ENCODE measurements at places on chromosomes 1 and 21. TPM values are rescaled to one million over a fixed set of nuclear protein-coding genes. Genes with fewer than 3 reads are reported as not detected.

DNA sequence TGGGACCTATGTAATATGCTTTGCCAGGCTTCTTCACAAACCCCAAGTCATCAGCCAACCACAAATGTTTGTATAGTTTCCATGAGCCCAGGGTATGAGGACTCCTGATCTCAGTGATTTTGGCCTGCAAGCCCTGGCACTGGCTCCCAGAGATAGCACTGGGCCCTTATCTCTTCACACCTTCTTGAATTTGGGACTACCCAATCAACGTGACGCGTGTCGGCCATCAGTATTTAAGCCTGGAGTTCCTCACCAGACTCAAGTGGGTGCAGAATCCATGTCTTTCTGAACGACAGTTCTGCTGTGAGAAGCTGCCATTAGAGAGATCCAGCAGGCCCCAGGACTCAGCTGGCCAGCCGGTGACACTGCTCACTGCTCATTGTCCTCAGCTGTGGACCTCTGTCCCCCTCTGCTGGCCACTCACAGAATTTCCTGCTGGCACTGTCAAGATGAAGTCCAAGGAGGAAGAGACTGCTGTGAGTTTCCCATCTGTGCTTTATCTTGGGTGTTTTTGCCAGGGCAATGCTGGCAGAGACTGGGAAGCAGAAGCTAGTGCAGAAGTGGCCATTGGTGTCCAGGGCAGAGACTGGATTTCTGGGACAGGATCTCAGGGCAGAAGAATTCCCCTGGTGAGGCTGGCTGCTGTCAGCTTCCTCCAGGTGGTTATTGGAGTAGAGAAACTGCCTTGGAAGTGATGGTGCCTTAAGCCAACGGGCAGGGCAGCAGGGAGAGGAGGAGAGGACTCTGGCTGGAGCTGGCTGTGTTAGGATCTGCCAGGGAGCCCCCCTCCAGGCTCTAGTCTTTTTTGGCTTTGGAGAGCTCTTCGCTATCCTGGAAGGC is 28.4 kb downstream of the TMCC2 start:
- no peak overlapping the region for H3K4me3 ChIP-seq
- no peak overlapping the region for H3K27ac ChIP-seq
- DNase-seq = peak; percentile 88
- peaks cover 2% of the 10 kb centered on the region for H3K27me3 ChIP-seq

DNA sequence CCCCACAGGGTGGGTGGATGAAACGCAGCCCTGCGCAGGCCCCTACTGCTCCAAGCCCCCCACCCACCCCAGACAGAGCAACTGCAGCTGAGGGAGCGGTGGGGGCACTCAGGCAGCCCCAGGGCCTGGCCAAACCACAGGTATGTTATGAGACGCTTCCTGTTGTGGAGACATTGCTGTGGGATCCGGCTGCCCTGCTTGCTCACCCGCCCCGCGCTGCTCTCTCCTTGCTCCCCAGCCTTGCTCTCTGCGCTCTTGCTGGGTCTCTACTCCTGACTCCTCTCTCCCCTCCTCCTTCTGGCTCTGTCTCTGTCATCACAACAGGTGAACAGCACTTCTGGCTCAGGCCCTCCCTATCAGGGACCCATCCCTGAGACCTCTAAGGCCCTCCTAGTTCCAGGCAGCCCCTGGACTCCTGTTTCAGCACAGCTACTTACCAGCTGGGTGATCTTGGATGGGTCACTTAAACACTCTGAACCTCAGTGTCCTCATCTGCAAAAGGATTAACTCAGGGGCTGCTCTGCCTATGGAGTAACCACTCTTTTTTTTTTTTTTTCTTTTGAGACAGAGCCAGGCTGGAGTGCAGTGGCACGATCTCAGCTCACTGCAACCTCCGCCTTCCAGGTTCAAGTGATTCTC is 15.9 kb downstream of the COL8A2 start:
- no peaks in the 10 kb centered on the region for H3K27me3 ChIP-seq
- peaks cover 47% of the 10 kb centered on the region for H3K4me1 ChIP-seq
- H3K27ac ChIP-seq = peak overlapping the region; percentile 84
- no peaks in the 10 kb centered on the region for H3K36me3 ChIP-seq
- peak; percentile 80 for DNase-seq

- H3K4me1 ChIP-seq = peaks cover 44% of the 10 kb centered on the region
- peaks cover 44% of the 10 kb centered on the region for H3K36me3 ChIP-seq
- H3K4me3 ChIP-seq = peak overlapping the region; percentile 93
- H3K27me3 ChIP-seq = no peaks in the 10 kb centered on the region
- no peak for DNase-seq
Measured at GRCh38 chr1:153991151-153991630, 629 bp downstream of the RPS27 start.

GRCh38 chr1:248618878-248619277 is 16.0 kb downstream of the OR2T11 start:
- no peak overlapping the region for H3K4me3 ChIP-seq
- peaks cover 3% of the 10 kb centered on the region for H3K27me3 ChIP-seq
- no peaks in the 10 kb centered on the region for H3K36me3 ChIP-seq
- no peaks in the 10 kb centered on the region for H3K4me1 ChIP-seq
- no peak overlapping the region for H3K27ac ChIP-seq

The TIE1 gene
- 1.3 TPM for total RNA-seq

- peak; percentile 84 for DNase-seq
- peaks cover 22% of the 10 kb centered on the region for H3K4me1 ChIP-seq
- H3K27me3 ChIP-seq = no peaks in the 10 kb centered on the region
- no peak overlapping the region for H3K27ac ChIP-seq
- H3K4me3 ChIP-seq = no peak overlapping the region
- peaks cover 10% of the 10 kb centered on the region for H3K36me3 ChIP-seq
Measured at GRCh38 chr1:92961896-92962752, 862 bp upstream of the DIPK1A start.

The KRTAP12-2 gene
- not detected for total RNA-seq

GRCh38 chr1:151352021-151352718 is 5.1 kb upstream of the RFX5 start:
- H3K4me1 ChIP-seq = peaks cover 10% of the 10 kb centered on the region
- peaks cover 3% of the 10 kb centered on the region for H3K27me3 ChIP-seq
- peaks cover 4% of the 10 kb centered on the region for H3K36me3 ChIP-seq
- no peak overlapping the region for H3K27ac ChIP-seq
- no peak for DNase-seq
- no peak overlapping the region for H3K4me3 ChIP-seq

DNA sequence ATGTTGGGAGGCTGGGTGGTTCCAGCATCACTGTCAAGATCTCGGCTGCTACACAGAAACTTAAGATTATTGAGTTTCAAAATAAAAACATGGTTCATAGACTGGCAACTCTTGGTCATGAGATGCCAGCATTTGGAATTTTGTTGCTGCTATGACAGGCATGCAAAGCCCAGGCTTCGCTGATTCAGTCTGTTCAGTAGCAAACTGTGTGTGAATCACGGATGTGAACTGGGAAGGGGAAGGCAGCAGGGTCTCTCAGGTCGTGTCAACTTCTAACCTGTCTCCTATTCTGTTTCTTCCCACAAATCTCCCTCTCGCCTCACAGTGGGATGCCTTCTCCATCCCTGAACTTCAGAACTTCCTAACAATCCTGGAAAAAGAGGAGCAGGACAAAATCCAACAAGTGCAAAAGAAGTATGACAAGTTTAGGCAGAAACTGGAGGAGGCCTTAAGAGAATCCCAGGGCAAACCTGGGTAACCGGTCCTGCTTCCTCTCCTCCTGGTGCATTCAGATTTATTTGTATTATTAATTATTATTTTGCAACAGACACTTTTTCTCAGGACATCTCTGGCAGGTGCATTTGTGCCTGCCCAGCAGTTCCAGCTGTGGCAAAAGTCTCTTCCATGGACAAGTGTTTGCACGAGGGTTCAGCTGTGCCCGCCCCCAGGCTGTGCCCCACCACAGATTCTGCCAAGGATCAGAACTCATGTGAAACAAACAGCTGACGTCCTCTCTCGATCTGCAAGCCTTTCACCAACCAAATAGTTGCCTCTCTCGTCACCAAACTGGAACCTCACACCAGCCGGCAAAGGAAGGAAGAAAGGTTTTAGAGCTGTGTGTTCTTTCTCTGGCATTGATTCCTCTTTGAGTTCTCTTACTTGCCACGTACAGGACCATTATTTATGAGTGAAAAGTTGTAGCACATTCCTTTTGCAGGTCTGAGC is 25.5 kb downstream of the EIF2D start:
- no peak for DNase-seq
- H3K4me3 ChIP-seq = no peak overlapping the region
- H3K27me3 ChIP-seq = no peaks in the 10 kb centered on the region
- H3K36me3 ChIP-seq = peaks cover 91% of the 10 kb centered on the region
- H3K27ac ChIP-seq = peak overlapping the region; percentile 66

DNA sequence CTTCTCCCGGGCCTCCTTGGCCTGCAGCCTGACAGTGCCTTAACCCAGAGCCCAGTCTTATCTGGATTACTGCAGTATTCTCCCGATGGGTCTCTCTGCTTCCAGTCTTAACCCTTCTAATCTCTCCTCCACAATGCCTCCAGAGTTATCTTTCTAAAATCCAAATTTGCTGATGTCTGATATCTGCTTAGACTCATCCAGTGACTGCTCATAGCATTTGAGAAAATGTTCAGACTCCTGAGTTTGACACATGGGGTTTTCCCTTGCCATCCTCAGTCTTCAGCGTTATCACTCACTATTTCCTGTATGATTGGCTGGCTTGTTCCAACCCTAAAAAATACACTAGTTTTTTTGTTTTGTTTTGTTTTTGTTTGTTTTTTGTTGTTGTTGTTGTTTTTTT is 102.0 kb downstream of the FMN2 start:
- no peak overlapping the region for H3K27ac ChIP-seq
- H3K36me3 ChIP-seq = no peaks in the 10 kb centered on the region
- no peaks in the 10 kb centered on the region for H3K27me3 ChIP-seq
- DNase-seq = no peak
- H3K4me1 ChIP-seq = no peaks in the 10 kb centered on the region
- H3K4me3 ChIP-seq = no peak overlapping the region

GRCh38 chr21:28230559-28230958 is 762.1 kb downstream of the LTN1 start:
- no peak overlapping the region for H3K27ac ChIP-seq
- H3K4me3 ChIP-seq = no peak overlapping the region
- no peaks in the 10 kb centered on the region for H3K27me3 ChIP-seq
- no peaks in the 10 kb centered on the region for H3K36me3 ChIP-seq

- H3K36me3 ChIP-seq = no peaks in the 10 kb centered on the region
- H3K27me3 ChIP-seq = no peaks in the 10 kb centered on the region
- no peaks in the 10 kb centered on the region for H3K4me1 ChIP-seq
- H3K27ac ChIP-seq = no peak overlapping the region
Measured at GRCh38 chr1:237681210-237681609, 209.5 kb downstream of the ZP4 start.

DNA sequence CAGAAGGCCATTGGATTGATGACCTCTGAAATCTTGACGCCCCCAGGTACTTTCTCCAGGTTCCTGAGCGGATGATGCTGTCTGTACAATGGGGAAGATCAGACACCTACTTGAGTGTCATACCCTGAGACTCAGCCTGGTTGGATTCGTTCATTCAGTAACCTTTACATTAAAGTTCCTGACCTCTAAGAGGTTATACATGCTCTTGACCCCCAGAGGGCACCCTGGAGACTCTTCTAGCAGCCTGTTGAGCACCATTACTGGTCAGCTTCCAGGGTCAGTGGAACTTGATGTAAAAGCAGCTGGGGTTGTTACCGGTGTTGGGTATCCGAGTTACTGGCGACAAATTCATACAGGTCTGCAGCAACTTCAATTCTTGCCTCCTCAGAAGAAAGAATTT is 114.3 kb upstream of the ZNF678 start:
- peaks cover 12% of the 10 kb centered on the region for H3K27me3 ChIP-seq
- H3K27ac ChIP-seq = no peak overlapping the region
- H3K4me3 ChIP-seq = no peak overlapping the region
- no peaks in the 10 kb centered on the region for H3K4me1 ChIP-seq
- peak; percentile 47 for DNase-seq
- no peaks in the 10 kb centered on the region for H3K36me3 ChIP-seq

DNA sequence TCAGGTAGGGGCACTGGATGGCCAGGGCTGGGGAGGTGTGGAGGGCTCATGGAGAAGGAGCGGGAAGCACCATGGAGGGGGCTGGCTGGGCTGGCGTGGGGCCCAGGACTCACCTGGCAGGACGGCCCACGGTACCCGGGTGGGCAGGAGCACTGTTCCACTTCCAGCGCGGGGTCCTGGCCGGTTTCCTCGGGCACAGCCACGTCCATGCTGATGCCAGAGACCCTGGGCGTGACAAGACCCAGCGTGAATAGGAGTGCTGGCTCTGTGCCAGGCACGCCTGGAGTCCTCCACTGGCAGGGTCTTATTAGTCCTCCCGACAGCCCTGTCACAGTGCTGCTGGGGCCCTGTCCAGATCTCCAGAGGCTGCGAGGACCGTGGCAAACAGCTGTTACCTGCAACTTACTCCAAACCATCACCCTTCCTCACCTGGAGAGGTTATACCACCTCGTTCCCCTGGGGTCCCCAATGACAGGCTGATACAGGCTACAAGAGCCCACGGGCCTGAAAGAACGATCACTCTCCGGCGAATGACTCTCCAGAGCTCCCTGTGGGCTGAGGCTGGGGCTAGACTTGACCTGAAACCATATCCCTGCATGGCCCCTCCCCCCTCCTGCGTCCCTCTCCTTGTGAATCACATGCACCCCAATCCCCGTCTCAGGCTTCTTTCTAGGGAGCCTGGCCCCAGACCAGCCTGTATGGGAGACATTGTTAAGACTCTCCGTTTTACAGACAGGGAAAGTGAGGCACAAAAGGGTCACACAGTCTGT is 62.1 kb downstream of the HSPG2 start:
- no peaks in the 10 kb centered on the region for H3K27me3 ChIP-seq
- no peaks in the 10 kb centered on the region for H3K36me3 ChIP-seq
- no peak overlapping the region for H3K27ac ChIP-seq
- no peak overlapping the region for H3K4me3 ChIP-seq

The CELA2A gene
- not detected for total RNA-seq

The LCE6A gene
- total RNA-seq = not detected
